ENCODE measurements at places on chromosomes 2 and 18.

GRCh38 chr2:26770986-26771586 is 7.0 kb downstream of the SLC35F6 start:
- DNase-seq: no peak

DNA sequence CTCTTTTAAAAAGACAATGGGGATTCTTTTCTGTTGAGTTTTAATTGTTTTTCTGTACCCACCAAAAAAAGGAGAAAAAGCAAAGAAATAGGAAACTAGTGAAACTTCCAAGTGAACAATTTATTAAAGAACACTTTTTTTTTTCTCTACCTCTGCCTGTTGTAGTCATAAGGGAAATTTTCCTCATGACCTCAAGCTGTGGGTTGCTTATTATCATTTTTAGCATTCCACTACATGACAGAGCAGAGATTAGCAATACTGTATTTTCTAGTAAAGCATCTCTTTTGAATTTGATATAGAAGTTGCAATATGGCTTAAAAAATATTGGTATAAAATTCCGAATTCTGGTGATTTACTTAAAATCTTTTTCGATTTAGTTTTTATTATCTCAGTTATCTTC is 87.9 kb upstream of the LRRTM1 start:
- no peak for DNase-seq

DNA sequence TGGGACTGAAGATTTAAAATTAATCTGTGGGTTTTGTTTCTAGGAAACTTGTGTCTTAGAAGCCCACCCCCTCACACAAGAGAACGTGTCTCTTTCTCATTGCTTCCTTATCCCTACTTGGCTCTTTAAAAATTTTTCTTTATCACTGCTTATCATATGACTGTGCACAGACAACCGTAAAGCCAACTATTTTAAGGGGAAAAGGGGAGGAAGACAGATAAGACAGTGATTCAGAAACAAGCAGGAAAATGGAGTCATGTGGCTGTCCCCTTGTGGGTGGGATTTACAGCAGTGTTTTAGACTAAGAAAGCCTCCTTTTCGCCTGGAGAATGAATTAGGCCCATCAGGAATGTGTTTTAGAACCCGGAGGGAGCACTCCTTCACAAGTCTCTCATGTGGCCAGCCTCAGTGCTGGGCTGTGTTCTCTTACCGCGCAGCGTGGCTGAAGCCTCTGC is 17.6 kb downstream of the PRKCE start:
- no peak for DNase-seq

- no peak for DNase-seq
These were observed 387.1 kb downstream of the RND3 start for GRCh38 chr2:150100336-150100735.

DNA sequence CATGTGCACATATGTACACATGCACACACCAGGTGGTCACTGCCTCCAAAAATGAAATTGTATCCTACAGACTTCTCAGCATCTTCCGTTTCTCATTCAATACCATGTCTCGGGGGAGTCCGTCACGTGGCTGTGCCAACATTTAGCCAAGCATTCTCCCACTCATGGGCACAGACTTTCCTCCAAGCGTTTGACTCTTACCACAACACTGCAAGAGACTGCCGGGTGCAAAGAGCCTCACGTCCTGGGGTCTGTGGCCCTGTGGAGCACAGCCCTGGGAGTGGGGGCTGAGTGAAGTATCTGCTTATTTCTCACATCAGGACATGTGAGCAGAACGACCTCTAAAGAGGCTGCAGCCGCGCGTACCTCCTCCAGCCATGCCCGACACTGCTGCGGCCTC is 28.0 kb downstream of the HDAC4 start:
- no peak for DNase-seq

GRCh38 chr2:16288371-16289112 is 348.2 kb downstream of the MYCN start:
- no peak for DNase-seq

DNA sequence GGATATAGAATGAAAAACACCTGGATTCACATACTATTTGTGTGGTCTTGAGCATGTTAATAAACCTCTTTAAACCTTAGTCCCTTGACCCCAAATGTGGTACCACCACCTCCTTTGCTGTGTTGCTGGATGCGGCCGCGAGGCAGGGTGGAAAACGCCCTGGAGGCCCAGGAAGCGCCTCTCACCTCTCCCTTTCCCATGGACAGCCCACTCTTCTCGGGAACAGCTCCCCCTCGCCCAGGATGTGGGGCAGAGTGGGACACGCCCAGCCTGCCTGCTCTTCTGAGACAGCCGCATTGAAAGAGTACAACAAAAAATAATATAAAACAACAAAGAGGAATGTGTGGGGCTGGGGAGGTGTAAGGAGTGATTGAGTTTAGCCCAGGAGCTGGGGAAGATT is 549.0 kb upstream of the ID2 start:
- no peak for DNase-seq

DNA sequence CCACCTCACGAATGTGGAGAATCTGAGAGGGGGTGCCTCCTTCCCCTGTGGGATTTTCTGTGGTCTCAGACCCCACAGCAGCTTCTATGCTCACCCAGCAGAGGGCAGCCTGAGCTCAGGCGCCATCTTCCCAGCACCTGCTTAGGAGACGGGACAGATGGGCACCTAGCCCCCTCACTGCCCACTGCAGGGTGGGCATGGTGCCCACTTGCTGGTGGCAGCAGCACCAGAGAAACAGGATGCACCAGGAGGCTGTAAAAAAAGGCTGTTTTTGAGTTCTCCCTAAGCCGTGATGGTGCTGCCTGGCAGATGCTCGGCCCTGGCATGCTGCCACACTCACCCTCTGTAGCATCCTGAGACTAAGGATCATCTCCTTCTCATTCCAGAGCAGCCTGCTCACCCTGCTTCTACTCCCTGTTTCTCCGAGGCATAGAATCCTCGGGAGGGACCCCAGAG is 19.1 kb upstream of the SLC20A1 start:
- DNase-seq: peak; percentile 29

GRCh38 chr18:50707855-50708469 is 111.9 kb downstream of the MRO start:
- DNase-seq: no peak

DNA sequence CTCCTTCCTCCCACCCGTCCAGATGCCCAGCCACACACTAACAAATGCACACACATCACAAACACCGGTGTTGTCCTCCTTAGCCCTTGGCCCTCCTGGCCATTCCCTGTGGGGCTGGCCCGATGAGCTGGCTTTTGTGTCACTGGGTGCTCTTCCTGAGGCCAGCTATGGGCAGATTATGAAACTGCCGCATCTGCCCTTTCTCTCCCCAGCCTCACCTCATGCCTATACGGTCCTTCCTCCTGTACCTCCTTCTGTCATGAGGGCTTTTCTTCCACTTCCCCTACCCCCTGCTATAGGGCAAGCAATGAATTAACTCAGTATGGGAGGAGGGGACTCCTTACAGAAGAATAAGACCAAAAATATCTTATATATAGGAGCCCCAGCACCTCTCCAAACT is 10.3 kb upstream of the INO80C start:
- DNase-seq: no peak

DNA sequence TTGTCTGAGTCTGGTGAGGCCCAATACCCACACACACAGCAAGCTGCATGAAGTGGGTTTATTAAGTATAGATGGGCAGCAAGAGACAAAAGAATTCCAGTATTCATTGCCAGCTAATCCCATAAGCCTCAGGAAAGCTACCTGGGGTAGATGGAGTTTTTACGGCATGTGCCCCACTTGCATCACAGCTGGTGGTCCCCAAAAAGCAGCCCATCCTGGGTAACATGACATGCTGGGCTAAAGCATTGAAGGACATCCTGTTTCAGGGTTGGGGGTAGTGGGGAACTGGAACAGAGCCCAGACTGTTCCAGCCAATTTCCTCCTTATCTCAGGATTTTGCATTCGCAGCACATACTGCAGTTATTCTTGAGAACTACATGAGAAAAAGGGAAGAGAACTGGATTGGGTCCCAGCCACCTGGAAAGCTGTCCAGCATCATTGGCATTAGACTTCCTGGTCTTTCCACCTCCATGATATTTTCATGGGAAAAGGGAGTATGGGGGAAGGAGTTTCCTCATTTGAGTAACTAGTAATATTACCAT is 240.1 kb upstream of the MMADHC start:
- no peak for DNase-seq

DNA sequence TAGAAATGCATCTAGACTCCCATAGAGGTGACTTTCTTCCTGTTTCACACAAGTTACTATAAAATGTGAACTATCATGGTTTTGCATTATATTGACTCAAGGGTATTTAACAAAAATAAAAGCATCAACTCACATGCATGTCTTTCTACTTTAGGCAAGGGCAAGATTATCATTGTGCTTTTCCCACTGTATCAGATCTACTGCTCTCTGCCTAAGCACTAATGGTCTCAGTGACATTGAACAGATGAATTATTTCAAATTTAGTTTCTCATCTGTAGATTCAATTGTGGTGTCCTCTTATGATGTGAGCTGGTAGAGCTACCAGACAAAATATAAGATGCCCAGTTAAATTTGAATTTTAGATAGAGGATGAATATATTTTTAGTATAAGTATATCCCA is 113.9 kb downstream of the MTX2 start:
- DNase-seq: no peak

DNA sequence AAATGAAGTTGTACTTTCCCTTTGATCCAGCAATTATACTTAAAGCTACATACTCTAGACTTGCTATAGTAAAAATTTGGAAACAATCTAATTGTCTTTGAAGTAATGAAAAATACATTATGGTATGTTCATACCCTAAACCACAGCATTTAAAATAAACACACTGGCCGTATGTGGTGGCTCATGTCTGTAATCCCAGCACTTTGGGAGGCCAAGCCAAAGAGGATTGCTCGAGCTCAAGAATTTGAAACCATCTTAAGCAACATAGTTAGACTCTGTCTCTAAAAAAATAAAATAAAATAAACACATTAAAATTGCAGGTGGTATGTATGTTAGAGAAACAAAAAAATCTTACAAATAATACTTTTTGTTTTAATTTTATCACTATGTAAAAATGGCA is 208.1 kb upstream of the KLHL14 start:
- DNase-seq: no peak

- DNase-seq: no peak
These were observed 71.8 kb downstream of the RAPH1 start for GRCh38 chr2:203463266-203463678.

Measured in activated CD4-positive, CD25-positive, alpha-beta regulatory T cell (primary cell).